ENCODE measurements at places on chromosomes 12 and 14.

GRCh38 chr12:92389466-92389865 lies 243.8 kb upstream of the BTG1 start:
- no peak for DNase-seq

DNA sequence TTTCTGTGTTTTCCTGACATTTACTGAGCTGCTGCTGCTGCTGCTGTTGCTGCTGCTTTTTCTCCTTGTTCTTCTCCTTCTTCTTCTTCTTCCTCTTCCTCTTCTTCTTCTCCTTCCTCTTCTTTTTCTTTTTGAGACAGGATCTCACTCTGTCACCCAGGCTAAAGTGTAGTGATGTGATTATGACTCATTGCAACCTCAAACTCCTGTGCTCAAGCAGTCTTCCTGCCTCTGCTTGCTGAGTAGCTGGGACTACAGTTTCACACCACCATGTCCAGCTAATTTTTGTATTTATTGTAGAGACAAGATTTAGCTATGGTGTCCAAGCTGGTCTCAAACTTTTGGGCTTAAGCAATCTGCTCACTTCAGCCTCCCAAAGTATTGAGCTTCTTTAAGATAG lies 95.8 kb downstream of the TMTC3 start:
- DNase-seq: no peak

- peak; percentile 26 for DNase-seq
Measured at GRCh38 chr12:42587601-42588523, 1.7 kb downstream of the PRICKLE1 start.

DNA sequence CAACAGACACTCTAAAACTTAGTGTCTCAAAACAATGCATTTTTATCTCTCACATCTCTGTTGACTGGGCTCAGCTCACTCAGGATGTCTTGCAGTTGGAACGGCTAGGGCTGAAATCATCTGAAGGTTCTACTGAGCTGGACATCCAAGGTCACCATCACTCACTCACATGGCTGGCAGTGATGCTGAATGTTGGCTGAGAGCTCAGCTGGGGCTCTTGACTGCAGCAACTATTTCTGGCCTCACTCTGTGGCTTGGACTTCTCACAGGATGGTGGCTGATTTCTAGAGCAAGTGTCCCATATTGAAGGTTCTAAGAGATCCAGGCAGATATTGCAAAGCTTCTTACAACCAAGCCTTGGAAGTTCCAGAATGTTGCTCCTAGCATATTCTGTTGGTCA lies 166.5 kb downstream of the ZFP36L1 start:
- no peak for DNase-seq

GRCh38 chr12:93245543-93245942 lies 132.2 kb upstream of the NUDT4 start:
- DNase-seq: no peak

DNA sequence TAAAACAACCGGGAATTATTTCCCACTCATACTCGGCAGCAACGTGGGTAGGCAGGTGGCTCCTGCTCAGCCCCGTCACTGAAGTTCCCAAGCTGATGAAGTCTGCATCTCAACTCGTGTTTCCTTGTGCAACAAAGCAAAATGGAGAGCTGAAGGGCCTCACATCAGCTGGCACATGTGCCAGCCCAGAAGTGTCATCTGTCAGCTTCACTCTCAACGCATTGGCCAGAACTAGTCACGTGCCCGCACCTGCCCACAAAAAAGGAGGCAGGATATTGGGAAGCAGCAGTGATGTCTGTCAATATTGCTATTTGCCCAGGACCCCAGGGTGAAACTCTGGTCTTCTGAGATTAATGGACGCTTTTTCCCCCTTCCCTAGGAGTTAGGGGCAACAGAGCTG lies 344.0 kb downstream of the BCL11B start:
- DNase-seq: no peak

DNA sequence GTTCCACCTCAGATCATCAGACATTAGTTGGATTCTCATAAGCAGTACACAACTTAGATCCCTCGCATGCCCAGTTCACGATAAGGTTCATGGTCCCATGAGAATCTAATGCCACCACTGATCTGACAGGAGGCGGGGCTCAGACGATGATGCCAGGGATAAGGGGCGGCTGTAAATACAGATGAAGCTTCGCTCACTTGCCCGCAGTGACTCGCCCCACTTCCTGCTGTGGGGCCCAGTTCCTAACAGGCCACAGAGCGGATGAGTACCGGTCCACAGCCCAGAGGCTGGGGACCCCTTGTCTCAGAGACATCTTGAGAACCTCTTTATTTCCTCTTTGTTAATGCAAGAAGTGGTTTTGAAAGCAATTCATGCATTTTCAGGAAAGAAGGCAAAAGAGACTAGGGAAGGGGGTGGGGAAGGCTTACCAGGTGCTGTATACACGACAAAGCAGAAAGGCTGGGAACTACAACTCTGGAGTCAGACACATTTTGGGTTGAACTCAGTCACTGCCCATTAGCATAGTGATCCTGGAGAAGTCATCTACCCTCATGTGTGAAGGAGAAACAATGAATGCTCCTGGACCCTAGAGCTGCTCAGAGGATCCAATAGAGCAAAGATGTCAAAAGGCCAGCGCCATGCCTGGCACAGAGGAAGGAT lies 68.7 kb downstream of the EID3 start:
- no peak for DNase-seq

DNA sequence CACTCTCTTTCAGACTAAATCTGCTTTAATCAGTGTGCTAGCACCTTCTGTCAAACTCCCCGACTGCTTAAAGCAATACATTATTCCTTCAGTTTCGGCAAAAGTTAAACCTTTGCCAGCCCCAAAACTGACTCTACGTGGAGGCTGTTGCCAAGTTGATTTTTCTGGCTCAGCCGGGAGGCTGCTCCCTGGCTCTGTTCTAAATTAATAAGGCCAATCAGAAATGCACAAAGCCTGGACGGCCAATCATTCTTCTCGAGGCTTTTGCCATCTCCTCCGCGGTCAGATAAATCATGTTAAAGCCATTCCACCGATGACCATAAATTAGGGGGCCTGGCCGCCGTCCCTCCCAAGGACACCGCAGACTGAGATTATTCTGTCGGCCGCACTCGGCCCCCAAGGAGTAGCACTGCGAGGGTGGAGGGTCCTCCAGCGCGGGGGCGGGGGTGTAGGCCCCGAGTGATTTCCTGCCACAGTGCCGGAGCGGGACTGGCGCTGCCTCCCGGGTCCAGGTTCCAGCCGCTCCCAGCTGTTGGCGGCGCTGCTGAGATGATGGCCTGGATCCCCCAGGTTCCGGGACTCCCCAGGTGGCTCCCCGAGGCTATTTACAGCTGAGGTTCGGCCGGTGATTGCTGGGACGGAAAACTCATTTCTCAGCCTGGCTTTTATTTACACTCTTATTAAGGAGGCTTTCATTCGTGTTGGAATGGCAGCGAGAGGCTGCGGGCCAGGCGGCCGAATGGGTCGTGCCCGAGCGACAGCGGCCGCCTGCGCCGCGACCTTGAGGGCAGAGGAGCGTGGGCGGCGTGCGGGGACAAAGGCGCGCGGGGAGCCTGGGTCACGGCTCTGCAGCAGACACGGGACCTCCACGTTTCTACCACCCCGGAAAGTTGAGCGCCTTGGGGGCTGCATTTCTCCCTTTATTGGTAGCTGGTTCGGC lies 165.1 kb downstream of the MON2 start:
- peak; percentile 29 for DNase-seq

DNA sequence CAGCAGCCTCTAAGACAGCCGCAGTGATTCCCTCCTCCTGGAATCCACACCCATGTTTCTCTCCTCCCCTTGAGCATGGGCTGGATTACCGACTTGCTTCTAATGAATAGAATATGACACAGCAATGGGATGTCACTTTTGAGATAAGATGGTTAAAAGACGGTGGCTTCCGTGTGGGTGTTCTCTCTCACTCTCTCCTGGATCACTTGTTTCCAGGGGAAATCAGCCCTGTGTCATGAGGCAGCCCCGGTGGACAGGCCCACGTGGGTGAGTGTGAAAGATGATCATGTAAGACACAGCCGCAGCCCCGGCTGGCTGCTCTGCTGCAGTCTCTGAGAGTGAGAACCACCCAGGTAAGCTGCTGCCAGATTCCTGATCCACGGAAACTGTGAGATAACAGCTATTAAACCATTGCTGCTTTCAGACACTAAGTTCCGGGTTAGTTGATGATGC lies 10.7 kb downstream of the MOAP1 start:
- peak; percentile 86 for DNase-seq

DNA sequence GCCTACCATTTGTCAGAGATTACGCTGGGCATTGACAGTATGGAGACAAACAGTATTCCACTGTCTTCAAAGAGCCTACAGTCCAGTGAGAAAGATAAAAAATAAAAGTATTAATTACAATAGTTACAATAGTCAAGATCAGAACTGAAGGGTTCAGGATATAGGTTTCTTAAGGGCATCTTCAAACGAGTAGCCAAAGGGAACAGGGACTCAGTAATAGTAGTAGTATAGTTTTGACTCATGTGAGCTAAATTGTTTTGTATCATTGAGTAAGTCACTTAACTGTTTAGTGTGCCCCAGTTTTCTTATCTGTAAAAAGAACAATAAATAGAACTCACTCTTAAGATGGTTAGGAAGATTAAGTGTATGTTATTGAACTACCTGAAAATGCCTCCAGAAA lies 123.6 kb downstream of the METTL25 start:
- DNase-seq: no peak

- no peak for DNase-seq
Measured at GRCh38 chr12:101596172-101596571, 1.4 kb downstream of the MYBPC1 start.

- no peak for DNase-seq
Measured at GRCh38 chr14:60165547-60165876, 314 bp upstream of the DHRS7 start.

DNA sequence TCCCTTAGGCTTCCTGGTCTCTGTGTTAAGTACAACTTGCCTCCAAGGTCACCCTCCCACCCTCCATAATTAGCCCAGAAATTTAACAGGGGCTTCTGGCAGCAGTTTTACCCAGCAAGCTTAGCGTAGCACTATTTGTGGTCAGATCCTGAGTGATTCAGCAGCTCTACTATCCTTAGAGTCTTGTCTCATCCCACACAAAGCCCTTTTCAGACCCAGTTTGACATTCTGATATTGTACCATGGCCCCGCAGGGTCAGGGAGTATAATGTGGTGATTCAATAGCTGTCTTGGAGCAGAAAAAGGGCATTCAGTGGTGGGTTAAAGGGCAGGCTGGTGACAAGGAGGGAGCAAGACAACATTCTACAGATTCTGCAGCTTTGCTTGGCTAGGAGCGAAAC lies 153.8 kb upstream of the DDHD1 start:
- DNase-seq: no peak

DNA sequence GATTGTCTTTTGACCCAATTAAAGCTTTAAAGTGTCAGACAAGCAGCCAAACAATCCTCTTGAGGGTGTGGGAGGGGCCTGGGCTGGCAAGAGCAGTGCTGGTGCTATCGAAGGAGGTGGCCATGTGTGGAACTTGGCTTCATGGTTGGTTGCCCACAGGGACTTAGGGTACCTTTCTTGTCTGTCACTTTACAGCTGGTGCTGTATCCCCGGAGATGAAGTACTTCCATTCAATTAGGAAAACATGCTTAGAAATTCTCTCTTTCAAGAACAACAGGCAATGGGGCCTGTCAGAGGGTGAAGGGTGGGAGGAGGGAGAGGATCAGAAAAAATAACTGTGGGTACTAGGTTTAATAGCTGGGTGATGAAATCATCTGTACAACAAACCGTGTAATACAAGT lies 86.5 kb downstream of the DAAM1 start:
- DNase-seq: peak; percentile 99

GRCh38 chr12:108879615-108880254 lies at the start of gene DAO:
DAO (plus strand) TSS chr12:108880092; CDS start chr12:108885007, 4,915 bp downstream.
- no peak for DNase-seq

GRCh38 chr14:22152161-22152870 lies 436.7 kb downstream of the DAD1 start:
- DNase-seq: no peak
